CD4-positive, alpha-beta T cell treated with Interleukin-15 for 1 hour (primary cell): ENCODE measurements at places on chromosomes 2 and 18.

- DNase-seq, result no peak
Observed at GRCh38 chr18:5311301-5311989, 15.9 kb upstream of the ZBTB14 start.

- no peak for DNase-seq
Observed at GRCh38 chr2:120161190-120161589, 62.0 kb downstream of the TMEM185B start.

GRCh38 chr2:139007130-139007529 is 226.9 kb upstream of the NXPH2 start:
- no peak for DNase-seq

DNA sequence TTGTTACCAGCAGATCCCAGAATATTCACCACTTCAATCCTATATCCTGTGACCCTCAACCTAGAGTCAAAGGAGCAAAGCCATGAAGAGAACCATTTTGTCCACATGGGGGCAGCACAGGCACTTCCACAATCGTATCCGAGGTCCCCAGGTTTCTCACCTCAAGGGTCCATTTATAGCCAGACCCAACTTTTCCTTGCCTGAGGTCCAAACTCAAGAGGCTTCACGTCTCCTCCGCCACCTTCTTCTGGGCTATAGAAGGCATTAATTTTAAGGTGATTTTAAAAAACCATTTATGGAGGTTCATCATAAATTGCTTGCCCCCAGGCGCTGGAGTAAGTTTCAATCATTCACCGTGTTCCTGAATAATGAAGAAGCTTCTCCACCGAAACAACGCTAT is 111.6 kb upstream of the NABP1 start:
- DNase-seq, result peak; percentile 58

GRCh38 chr2:213157242-213157641 is 5.8 kb upstream of the IKZF2 start:
- DNase-seq, result peak; percentile 54
